ENCODE measurements at places on chromosomes 12 and 14.

DNA sequence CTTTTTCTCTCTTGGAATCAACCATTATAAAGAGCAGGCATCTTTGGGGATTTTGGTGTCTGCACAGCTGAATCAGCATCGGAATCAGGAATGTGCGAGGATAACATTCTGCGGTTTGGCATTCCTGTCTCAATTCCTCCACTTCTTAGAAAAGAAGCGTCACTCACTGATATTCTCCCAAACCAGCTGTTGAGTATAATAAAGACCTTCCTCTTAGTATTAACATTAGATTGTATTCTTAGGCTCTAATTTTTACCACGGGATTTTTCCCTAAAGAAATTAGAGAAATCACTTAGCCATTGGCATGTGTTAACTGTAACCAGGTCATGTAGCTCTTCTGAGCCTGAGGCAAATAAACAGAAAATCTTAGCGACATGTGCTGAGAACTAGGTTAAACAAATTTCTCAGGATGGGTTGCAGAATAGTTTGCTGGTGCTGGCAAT lies 128.7 kb downstream of the TMX1 start:
- no peak for DNase-seq

GRCh38 chr14:85415015-85415712 lies 114.8 kb upstream of the FLRT2 start:
- no peak for DNase-seq

GRCh38 chr12:105922670-105923102 lies 216.1 kb downstream of the NUAK1 start:
- DNase-seq = no peak

- no peak for DNase-seq
Observed at GRCh38 chr14:71060825-71061455, 153.7 kb downstream of the PCNX1 start.

GRCh38 chr14:21059842-21060613 lies 2.4 kb downstream of the RNASE8 start:
- DNase-seq = no peak

DNA sequence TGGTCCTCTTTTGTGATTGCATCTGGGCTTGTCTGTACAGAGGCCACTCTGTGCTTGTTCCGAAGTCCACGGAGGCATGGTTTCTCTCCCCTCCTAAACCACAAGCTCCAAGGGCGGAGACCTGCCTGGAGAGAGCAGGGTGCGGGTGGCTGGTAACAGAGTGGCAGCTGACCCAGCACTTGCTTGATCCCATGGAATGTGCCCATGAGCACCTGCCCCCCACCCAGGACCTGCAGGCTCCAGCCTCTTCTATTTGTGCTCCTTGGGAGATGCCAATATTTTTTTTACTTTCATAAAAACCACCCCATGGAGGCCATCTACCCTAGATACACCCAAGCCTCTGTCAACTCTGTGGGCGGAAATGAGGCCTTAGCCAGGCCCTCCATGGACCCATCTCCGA lies 104.7 kb downstream of the PRMT8 start:
- no peak for DNase-seq

DNA sequence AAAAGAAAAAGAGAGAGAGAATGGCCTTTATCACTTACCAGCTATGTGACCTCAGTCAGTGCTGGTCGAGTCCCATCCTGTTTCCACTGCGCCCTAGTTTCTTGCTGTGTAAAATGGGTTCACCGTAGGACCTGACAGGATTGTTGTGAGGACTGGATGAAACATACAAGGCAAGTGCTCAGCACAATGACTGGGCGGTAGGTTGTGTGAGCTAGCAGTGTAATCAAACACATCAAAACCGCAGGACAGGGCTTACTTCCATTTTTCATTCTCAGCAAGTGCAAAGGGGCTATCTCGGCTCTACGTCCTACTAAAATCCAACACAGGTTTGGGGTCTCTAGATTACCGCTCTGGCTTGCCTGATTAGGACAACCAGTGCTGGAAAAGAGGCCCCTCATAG lies 36.4 kb upstream of the ATXN2 start:
- DNase-seq = no peak

- peak; percentile 39 for DNase-seq
Observed at GRCh38 chr14:76924371-76925096, 98.3 kb downstream of the LRRC74A start.

DNA sequence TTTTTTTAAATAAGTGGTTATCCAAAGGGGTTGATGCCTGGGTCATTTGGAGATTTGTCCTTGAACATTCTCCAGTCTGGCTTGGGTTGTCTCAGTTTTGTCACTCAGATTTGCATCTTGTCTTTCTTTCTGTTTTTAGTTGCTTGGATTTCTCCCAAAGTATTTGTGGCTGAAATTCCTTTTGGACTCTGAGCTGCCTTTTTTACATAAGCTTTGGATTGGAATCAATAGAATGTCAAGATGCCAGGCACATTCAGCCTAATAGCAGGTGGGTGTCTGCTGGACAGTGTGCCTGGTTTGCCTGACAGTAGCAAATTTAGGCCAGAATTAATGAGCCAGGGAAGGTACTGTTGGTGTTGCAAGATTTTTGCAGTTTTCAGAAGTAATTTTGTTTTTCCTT lies 50.0 kb downstream of the FLRT2 start:
- no peak for DNase-seq

- peak; percentile 48 for DNase-seq
Observed at GRCh38 chr12:122079033-122079531, 526 bp downstream of the MLXIP start.

- no peak for DNase-seq
Observed at GRCh38 chr14:21256539-21257393, 12.5 kb downstream of the HNRNPC start.

- no peak for DNase-seq
Observed at GRCh38 chr14:95046711-95047681, 110.3 kb downstream of the DICER1 start.

DNA sequence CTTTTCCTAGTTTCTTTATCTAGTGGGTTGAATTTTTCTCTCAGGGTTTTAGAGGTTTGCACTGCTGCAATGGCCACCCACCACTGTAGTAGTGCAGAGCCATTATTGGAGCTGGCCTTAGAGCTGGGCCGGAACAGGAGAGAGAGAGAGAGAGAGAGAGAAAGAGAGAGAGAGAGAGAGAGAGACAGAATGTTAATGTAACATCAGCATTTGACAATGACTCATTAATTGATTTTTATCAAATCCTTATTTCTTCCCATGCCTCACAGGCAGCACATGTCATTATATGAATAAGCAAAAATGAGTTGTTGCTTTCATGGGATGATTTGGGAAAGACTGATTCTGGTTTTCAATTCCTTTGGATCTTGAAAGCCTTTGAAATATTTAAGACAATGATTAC lies 76.3 kb upstream of the PPP4R3A start:
- no peak for DNase-seq

GRCh38 chr14:44897845-44898151 lies 63.9 kb downstream of the KLHL28 start:
- DNase-seq = no peak

GRCh38 chr12:94178882-94179281 lies 30.5 kb downstream of the PLXNC1 start:
- no peak for DNase-seq

DNA sequence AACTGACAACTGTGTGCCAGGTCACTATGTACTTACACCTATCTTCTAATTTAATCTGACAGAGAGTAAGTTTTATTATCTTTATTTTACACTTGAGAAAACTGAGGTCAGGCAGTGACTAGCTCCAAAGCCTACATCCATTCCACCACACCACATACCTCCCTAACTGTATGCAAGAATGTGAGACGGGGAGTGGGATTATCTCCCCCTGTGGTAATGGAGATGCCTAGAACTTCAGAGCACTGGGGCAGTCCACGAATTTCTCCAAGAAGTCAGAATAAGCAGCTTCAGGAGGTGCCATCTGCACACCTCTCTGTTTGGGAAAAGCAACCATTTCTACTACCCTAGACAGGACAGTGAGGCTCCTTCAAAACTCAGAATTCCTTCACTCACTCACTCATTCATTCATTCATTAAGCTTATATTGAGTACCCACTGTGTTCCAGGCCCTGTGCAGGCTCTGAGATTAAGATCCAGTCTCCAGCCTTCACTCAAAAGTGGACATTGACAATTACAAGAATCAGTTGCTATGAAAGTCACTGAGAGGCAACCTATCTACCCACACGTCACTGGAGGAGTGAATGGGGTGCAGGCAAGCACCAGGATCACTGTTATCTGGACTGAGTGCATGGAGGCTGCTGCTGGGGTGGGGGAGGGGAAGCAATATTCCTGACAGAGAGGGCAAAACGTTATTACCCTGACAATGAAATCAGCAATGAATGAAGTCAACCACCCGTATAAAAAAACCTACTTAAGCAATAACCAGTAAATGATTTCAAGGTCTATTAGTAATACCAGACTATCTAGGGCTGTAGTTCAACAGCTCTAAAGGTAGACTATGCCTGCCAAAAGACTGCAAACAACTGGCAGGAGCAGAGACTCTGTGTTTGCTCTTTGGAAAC lies 18.0 kb downstream of the SLC7A7 start:
- DNase-seq = no peak

Measured in NAMALWA (cell line).